ENCODE measurements at places on chromosomes 2 and 18.

DNA sequence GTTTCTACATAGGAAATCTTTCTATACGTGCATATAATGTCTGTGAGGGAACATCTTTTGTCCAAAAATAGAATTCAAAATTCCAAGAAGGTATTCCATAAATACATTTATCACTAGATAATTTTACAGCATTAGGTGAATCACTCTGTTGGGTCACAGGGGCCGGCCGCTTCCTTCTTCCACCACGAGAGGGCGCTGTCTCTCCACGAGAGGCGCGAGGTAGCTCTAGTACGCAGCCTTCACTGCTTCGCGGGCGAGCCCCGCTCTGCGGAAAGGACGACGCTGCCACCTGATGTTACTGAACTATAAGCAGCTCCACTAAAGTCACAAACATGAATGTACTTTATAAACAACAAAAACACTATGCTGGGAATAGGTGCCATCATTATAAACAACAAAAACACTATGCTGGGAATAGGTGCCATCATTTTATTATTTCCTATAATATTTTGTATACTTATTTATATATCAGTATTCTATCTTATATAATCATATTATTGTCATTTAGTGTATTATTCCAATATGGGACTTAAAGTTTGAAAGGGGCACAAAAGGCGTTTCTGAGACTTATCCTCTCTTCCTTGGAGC, 69.4 kb upstream of the REV1 start:
- no peak for DNase-seq

- no peak for DNase-seq
Measured at GRCh38 chr2:40315683-40316082, 136.2 kb downstream of the SLC8A1 start.

DNA sequence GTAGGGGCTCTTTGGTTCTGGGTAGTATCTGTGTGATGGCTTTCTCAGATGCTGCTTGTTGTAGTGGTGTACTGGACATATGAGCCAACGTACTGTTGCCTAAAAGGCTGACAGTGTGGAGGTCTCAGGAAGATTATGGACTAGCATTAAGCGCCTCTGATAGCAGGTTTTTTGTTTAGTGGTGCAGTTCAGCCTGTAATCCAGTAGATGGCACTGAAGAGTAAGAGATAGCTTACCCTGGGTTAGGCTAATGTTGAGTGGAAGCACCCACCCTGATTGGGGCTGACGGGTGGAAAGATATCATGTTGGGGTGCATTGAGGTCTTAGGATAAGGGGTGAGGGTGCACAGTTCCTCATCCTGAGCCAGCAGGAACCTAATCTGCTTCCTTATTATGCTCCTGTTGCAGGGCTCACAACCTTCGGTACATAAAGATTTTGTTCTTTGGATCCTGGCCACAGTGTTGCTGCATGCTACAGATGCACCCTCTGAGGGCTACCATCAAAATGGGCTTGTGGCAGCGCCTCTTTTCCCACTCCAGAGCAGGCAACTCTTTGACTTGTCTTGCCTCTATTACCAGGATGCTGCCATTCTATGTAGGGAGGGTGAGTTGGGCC, 79.6 kb downstream of the MSTN start:
- no peak for DNase-seq

- DNase-seq = no peak
Measured at GRCh38 chr2:2646433-2647051, 315.5 kb upstream of the MYT1L start.

DNA sequence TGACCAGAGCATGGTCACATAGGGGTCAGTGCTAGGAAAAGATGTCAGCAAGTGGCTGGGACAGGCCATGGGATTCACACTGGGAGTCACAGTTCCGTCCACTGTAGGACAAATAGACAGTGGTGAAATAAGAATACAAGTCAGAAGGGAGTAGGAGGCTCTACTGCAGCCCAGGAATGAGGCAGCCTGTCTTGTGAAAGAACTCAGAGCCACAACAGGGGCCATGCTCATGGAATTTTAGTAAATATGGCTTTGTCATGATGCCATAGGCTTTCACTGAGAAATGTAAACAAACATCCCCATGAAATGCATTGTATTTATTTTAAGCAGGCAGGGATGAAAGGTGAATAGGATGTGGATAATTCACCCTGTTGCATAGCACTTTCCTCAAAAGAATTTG, 504.3 kb downstream of the SOX11 start:
- no peak for DNase-seq

GRCh38 chr2:235595422-235596010, 101.7 kb downstream of the AGAP1 start:
- DNase-seq = no peak
